ENCODE measurements at places on chromosomes 2 and 18. TPM values are rescaled to one million over a fixed set of nuclear protein-coding genes. Genes with fewer than 3 reads are reported as not detected.

Gene SGPP2
- not detected for total RNA-seq

Gene ATL2
- 50.0 TPM for total RNA-seq

Gene IL1RL2
- total RNA-seq = 1.8 TPM

Gene CBLN2
- not detected for total RNA-seq

Gene MPP4
- 1.0 TPM for total RNA-seq

Gene TMEM169
- total RNA-seq = 0.32 TPM

Gene BUB1
- 0.84 TPM for total RNA-seq

Gene CD226
- 3.2 TPM for total RNA-seq

Gene STEAP3
- 20.3 TPM for total RNA-seq

Gene COL3A1
- 1,346 TPM for total RNA-seq

Gene HOXD11
- total RNA-seq = 0.29 TPM

Gene CACNB4
- total RNA-seq = 5.0 TPM

Gene PROM2
- 1.4 TPM for total RNA-seq

Gene INPP5D
- 21.1 TPM for total RNA-seq

Gene ALPI
- total RNA-seq = not detected

Gene TRIM54
- 0.18 TPM for total RNA-seq

Gene AQP12B
- not detected for total RNA-seq

Gene CHRND
- not detected for total RNA-seq

Gene DYNAP
- total RNA-seq = not detected

Gene SERPINB7
- not detected for total RNA-seq

Gene SH2D6
- not detected for total RNA-seq

Gene ANKRD62
- not detected for total RNA-seq

Gene ALKAL2
- total RNA-seq = 14.3 TPM

Gene UGT1A4
- total RNA-seq = not detected

Gene ANKRD30B
- total RNA-seq = not detected

Gene PCARE
- not detected for total RNA-seq

Gene TBR1
- total RNA-seq = not detected

Gene FOXI3
- not detected for total RNA-seq

Gene CFAP65
- total RNA-seq = not detected

Gene KYNU
- 6.8 TPM for total RNA-seq

Gene CFAP53
- total RNA-seq = 0.39 TPM

Gene SCYGR4
- not detected for total RNA-seq

Gene SRD5A2
- total RNA-seq = not detected

Gene XIRP2
- total RNA-seq = 0.15 TPM

Gene LRATD1
- total RNA-seq = 2.1 TPM

Gene CFAP210
- total RNA-seq = 0.58 TPM

Gene LOXHD1
- total RNA-seq = 1.0 TPM

Gene ZDBF2
- total RNA-seq = 20.2 TPM

Gene G6PC2
- 0.23 TPM for total RNA-seq

Gene MOGAT1
- total RNA-seq = not detected

Gene BMP10
- total RNA-seq = not detected

Gene CLASP1
- total RNA-seq = 67.6 TPM

Gene ARHGEF4
- 2.7 TPM for total RNA-seq

Gene MEP1B
- total RNA-seq = not detected

Gene IL36A
- not detected for total RNA-seq

Gene CFC1
- total RNA-seq = not detected

Gene ACMSD
- not detected for total RNA-seq

All from aorta (tissue), 5 donors.